RWPE1 (cell line): ENCODE measurements at places on chromosomes 2 and 18.

DNA sequence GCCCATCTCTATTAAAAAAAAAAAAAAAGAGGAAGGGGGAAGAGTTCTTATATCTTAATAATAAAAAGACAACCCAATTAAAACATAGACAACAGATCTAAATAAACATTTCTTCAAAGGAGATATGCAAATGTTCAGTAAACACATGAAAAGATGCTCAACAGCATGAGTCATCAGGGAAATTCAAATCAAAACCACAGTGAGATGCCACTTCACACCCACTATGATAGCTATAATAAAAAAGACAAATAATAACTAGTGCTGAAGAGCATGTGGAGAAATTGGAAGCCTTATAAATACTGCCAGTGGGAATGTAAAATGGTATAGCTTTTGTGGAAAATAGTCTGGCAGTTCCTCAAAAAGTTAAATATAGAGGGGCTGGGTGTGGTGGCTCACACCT, 61.5 kb upstream of the CYP20A1 start:
- no peak for DNase-seq

DNA sequence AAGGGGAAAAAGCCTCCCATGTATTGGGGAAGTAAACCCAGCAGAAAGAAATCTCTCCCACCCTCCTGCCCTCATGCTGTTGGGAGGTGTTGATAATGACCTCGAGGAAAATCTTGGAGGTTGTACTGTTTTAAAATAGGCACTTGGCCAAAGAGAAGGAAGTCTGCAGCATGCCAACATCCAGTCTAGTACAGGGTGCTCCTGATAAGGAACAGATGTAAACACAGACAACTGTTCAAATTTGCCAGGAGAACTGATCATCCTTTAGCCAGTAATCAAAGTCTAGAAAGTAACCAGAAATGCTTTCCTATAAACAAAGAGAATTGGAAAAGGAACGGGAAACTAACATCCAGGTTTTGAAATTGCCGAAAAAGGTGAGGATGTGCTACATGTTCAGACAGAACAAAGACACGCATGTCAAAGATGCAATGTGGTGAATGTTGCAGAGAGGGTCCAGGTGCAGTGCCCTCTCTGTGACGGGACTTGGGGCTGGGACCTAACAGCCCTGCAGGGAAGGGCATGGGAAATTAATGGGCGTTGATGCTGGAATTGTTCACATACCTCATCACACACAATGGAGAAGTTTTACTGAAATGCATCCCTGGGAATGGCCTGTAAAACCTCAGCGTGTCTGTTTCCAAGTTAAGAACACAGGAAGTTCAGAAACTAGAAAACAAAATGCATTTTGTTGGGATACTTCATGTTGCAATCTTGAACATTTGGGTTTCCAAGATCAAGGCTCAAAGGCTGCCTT, 125.7 kb upstream of the RND3 start:
- no peak for DNase-seq

GRCh38 chr2:230868161-230868946, 3.6 kb downstream of the ITM2C start:
- no peak for DNase-seq

- DNase-seq = no peak
Observed at GRCh38 chr2:69796174-69796573, 33.3 kb upstream of the GMCL1 start.

GRCh38 chr18:45186832-45187231, 428.4 kb upstream of the SLC14A2 start:
- no peak for DNase-seq
